ENCODE measurements at places on chromosomes 4 and X.

GRCh38 chrX:118420462-118420861, 74.6 kb downstream of the WDR44 start:
- no peak for DNase-seq

- DNase-seq = no peak
Measured at GRCh38 chrX:39406799-39407198, 605.5 kb downstream of the MID1IP1 start.

GRCh38 chr4:57119054-57119651, 9.0 kb upstream of the IGFBP7 start:
- no peak for DNase-seq

DNA sequence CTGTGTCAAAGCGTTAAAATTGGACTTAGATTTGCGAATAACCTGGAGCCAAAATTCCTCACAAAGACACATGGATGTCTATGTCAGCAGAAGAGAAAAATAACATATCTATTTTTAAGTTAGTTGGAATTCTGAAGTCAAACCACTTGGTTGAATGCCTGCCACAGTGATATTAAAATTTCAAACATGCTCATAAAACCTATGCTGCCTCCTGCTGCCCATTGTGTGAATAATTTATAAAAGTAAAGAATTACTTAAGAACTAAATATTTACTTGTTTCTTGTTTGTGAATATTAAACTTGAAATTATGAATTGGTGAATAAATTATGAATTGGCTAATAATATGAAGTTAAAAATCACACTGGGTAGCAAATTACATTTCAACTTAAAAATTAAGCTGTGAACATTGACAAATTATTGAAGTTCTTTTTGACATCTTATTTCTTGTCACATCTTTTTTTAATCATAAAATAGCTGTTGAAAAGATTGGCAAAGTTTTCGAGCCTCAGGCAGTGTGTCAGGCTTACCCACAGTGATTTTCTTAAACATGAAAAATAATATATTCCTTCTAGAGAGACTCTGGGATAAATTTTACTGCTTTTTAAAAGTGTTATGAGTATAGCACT, 35.4 kb downstream of the FABP2 start:
- DNase-seq = no peak

DNA sequence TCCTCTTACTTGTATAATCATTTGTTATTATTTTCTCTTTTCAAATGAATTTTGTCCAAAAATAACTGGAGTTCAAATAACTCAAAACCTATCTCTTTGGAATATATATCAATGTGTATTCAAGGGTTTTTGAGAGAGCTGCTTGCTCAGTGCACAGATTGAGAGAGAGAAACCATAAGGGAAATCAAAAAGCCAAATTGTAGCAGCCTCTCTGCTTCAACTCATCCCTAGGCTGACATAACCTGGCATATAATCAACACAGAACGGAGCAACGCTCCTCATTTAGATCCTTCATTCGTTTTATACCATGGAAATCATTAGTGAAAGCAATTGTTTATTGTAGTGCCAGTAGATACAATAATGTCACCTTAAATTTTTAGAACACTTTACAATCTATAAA, 1.8 kb upstream of the GPM6A start:
- DNase-seq = no peak

GRCh38 chrX:82816562-82816961, 691.5 kb upstream of the POU3F4 start:
- DNase-seq = no peak

- no peak for DNase-seq
Measured at GRCh38 chr4:7880683-7881082, 59.0 kb downstream of the AFAP1 start.

DNA sequence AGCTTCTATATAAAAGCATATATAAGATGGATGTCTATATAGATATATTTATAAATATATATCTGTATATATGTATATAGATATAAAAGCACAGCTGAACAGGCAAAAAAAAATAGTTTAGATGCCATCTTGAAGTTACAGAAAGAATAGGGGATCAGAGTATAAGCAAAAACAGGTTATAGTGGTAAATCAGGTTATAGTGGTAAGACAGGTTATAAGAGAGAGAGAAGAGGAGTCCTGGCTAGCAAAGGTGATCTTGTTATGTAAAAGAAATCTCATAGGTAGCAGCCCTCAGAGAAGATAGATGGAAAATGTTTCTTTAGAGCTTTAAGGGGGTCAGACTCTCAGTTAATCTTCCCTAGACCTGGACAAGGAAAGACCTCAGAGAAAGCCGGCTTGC, 1263.1 kb downstream of the PCDH7 start:
- no peak for DNase-seq

- no peak for DNase-seq
Measured at GRCh38 chr4:142201041-142201440, 564.7 kb downstream of the IL15 start.

DNA sequence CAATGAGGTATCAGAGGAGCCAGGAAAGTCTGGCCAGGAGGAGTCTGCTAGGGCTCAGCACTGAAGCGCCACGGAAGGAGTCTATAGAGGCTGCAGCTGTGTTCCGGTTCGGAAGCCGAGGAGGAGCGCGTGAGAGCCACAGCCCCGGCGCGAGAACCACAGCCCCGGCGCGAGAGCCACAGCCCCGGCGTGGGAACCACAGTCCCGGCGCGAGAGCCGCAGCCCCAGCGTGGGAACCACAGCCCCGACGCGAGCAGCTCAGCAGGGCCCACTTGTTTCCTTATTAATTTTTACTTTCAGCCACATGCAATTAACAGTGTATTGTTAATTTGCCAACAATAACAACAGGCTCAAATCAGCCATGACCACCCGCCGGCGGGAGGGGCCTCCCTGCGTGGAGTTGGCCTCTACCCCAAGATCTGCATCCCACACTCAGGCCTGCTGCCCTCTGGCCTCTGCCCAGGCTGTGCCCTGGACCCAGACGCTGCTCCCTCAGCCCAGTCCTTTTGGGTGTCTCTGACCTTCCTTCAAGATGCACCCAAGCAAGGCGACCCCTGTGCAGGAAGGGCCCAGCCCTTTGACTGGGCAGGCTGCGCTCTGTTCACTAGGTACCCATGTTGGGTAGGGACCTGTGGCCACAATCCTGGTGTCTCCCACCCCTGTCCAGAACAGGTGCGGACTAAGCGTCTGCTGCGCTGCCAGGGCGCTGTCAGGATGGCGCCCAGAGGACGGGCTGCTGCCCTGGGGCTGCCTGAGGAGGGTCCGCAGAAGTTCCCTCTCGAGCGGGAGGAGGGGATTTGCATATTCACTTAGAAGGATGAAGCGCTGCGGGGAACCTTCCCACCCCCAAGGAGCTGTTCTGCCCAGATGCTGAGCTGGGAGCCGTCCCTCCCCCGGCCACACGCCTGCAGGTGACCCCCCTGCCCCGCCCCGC, 113.8 kb downstream of the ADRA2C start:
- DNase-seq = no peak

GRCh38 chr4:70737409-70737808, 15.6 kb downstream of the RUFY3 start:
- DNase-seq = no peak

- DNase-seq = no peak
Measured at GRCh38 chr4:105989485-105990242, 94.4 kb downstream of the NPNT start.

DNA sequence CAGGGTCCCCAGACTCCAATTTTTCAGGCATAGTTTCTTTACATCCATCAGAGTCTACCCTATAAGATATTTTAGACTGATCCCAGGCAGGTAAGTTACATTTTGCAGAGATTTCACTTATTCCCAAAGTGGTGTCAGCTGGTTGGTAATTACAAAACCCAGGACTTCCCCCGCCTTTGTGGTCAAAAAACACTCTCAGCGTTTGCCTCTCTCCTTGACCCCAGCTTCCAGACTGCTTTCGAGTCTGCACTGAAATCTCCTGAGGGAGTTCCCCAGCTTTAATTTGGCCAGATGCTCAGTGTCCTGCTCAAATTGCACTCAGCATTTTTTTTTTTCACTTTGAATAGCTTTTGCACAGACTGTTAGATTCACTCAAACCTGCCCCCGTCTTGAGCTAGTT, 11.2 kb upstream of the AMOT start:
- no peak for DNase-seq

GRCh38 chr4:76883147-76883546, 14.8 kb downstream of the SOWAHB start:
- no peak for DNase-seq

GRCh38 chr4:186081202-186081807, 12.3 kb downstream of the TLR3 start:
- DNase-seq = no peak

GRCh38 chr4:147581606-147582350, 35.4 kb upstream of the TMEM184C start:
- no peak for DNase-seq

- no peak for DNase-seq
Measured at GRCh38 chrX:123617007-123617406, 115.8 kb downstream of the THOC2 start.

GRCh38 chr4:126742048-126742447, 890.7 kb upstream of the INTU start:
- no peak for DNase-seq

- no peak for DNase-seq
Measured at GRCh38 chr4:72019688-72020087, 12.1 kb upstream of the NPFFR2 start.

DNA sequence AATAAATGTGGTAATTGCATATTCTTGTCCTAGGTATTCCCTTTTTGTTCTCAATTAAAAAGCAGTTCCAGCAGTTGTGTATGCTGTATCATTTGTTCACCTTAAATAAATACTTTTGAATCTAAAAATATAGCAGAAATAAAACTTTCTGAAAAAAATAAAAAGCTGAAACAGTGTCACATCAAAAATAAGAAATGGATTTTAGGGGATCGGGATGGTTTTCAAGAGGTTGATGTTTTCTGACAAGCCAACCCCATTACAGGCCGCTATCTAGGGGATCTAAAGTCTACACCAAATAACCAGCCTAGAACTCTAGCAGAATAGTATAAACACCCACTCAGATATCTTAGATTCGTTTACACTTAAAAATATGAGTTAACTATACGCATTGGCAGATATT, 95.4 kb upstream of the MAML3 start:
- no peak for DNase-seq

- no peak for DNase-seq
Measured at GRCh38 chr4:93394545-93395081, 433.9 kb upstream of the ATOH1 start.

- DNase-seq = no peak
Measured at GRCh38 chr4:52659722-52660261, 691 bp upstream of the USP46 start.

- no peak for DNase-seq
Measured at GRCh38 chr4:52576961-52577623, 82.0 kb downstream of the USP46 start.

GRCh38 chr4:124079174-124079780, 633.3 kb downstream of the ANKRD50 start:
- no peak for DNase-seq

DNA sequence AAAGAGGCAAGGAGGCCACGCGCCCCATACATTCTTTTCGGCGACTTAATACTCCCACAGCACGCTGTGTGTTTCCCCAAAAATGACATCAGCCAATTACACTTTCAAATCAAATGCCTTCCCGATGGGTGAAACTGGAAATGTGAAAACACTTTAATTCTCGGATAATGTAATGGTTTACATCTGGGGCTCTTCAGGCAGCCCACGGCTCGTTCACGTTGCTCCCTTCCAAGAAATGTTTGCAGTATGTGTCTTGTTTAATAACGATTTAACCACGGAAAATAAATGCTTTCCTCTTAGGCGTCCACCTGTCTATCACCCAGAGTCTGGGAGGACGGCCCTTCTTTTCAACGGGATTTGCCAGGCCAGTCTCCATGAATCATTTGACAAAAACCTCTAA, 272.5 kb downstream of the SHOX start:
- no peak for DNase-seq

DNA sequence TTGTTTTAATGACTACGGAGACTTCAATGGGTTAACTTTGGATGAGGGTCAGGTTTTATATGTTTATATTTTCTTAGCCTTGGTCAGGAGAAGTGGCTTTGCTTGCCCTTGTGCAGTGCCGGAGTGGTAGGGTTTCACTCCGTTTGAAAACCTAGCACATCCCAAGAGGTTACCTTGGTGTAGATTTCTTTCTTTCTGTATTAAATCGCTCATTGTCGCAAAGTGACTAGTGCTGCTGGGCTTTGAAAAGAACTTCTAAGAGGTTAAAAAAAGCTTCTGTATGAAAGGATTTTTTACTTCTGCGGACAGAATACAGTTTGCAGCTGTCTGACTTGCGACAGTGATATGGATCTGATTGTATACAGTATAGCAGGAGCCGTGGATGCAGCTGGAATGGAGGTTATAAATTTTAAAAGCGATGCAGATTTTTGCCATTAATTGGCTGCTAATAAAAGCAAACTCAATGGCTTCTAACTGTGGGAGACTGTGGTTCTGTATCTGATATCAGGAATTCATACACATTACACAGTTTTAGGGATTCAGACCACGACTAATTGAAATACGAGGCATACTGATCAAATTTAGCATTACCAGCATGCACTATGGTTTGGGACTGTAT, 340.9 kb upstream of the PITX2 start:
- no peak for DNase-seq
